Activated T-helper 1 cell treated with anti-CD3 and anti-CD28 coated beads, Interleukin-12 subunit alpha, Interleukin-12 subunit beta, Interleukin-2, Interleukin-4 antibody, amounts not matched to agents 30 ng/mL and 10 ng/mL and 1 ng/mL, durations not matched to agents 14 hours and 24 hours and 36 hours (primary cell): ENCODE measurements at places on chromosomes 3 and 15.

DNA sequence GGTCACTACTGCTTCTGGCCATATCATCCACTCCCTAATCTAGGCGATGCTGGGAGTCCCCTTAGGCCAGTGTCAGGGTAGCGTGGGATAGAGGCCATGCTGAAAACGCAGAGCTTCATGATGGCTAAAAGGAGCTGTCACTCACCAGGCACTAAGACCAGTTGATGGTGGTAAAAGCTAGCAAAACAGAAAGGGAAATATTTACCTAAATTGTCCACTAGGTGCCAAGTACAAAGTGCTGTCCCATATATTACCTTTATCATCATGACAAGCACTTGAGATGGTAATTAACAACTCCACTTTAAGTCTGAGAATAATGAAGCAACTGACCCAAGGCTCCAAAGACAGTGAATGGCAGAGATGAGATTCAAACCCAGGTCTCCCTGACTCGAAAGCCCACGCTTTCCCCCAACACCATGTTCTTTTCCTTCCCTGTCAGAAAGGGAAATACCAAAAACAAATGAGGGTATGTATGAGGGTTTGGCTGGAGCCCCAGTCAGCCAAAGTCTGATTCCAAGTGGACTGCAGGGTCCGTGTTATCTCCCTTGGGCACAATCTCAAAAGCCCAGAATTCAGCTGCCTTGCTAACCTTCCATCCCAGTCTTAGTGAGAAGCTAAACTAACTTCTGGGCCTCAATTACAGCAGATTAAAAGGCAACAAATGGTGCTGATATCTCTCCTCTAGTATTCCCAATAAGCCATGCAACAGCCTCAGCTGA lies 84.7 kb downstream of the RBPMS2 start:
- H3K4me3 ChIP-seq, result no peak overlapping the region
- DNase-seq, result no peak
- H3K36me3 ChIP-seq, result peaks cover 34% of the 10 kb centered on the region
- no peaks in the 10 kb centered on the region for H3K27me3 ChIP-seq

GRCh38 chr15:36954486-36954885 lies 145.9 kb downstream of the MEIS2 start:
- no peak overlapping the region for H3K4me3 ChIP-seq
- no peaks in the 10 kb centered on the region for H3K36me3 ChIP-seq
- no peak overlapping the region for H3K27ac ChIP-seq
- DNase-seq, result no peak
- no peaks in the 10 kb centered on the region for H3K27me3 ChIP-seq

DNA sequence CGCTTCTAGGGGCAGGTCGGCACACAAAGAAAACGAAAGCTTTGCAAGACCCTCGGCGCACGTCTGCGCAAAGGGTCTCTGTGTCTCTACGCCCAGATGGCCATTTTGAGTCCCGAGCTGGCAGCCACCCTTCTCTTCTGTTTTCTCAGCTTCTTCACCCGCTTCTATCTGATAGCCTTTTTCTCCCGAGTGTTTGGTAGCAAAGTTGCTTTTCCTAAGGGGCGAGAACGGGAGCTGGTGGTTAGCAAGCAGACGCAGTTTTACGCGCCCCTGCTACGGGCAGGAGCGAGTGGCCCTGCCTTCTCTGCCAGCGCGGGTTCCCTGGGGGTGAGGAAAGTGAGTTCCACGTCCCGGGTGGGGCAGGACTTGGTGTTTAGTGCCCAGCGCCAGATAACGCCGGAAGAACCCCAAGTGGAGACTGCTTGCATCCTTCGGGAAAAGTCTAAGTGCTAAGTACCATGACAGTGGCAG lies 2.9 kb upstream of the MKRN2 start:
- H3K36me3 ChIP-seq, result no peaks in the 10 kb centered on the region
- peaks cover 35% of the 10 kb centered on the region for H3K27me3 ChIP-seq
- no peak for DNase-seq
- H3K27ac ChIP-seq, result no peak overlapping the region

DNA sequence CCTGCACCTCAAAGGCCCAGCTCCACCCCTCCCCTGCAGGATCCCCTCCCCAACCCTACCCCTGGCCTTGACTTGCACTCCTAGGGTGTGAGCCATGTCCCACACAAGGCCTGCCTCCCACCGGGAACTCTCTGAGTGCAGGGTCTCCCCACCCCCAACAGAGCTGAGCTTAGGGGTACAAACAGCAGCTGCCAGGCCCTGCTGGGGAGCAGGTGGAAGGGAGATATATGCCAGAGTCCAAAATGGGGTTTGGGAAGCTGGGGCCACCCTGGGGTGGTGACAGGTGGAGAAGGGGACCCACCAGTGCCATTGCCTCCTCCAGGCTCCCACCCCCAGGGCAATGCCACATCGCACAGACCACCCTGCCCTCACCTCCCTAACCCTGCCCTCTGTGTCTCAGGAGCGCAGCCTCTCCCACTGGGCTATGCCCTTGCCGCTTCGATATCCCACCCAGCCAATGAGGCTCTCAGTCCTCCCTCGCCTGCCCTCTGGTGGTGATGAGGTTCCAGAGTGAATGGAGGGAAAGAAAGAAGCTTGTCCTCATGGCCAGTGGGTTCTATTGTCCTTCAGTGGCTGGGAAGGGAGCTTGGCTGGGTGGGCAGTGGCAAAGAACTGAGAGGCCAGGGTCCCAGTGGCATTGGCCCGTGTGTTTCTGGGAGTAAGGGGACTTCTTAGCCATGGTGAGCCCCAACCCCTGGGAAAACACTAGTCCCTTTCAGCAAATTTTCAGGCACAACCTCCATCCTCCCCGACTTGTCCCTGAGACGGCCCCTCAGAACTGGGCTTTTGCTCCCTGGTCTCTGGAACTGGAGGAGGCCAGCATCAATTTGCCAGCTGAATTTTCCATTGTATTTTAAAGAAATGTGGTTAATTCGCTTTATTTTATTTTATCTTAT lies 46.8 kb downstream of the CYP11A1 start:
- no peak overlapping the region for H3K4me3 ChIP-seq
- peaks cover 2% of the 10 kb centered on the region for H3K27me3 ChIP-seq
- H3K36me3 ChIP-seq, result no peaks in the 10 kb centered on the region

DNA sequence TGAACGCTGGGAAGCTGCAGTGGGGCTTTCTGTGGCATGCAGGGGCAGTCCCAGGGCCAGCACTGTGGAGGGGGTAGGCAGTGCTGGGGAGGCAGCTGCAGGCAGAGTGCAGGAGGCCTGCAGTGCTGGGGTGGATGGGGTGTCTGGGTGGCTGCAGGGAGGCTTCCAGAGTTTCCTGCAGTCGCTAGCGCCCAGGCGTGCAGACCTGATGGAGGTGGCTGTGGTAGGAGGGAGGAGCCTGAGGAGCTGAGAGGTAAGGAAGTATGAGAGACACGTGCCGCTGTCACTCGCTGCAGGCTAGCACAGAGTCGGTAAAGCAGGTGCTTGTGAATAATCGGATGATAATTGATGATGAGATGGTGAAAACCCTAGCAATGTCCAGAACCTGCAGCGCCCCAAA lies 16.3 kb downstream of the SYNM start:
- no peaks in the 10 kb centered on the region for H3K36me3 ChIP-seq
- no peak overlapping the region for H3K27ac ChIP-seq
- H3K27me3 ChIP-seq, result no peaks in the 10 kb centered on the region
- no peak overlapping the region for H3K4me3 ChIP-seq
- DNase-seq, result no peak

- no peaks in the 10 kb centered on the region for H3K36me3 ChIP-seq
- H3K4me1 ChIP-seq, result no peaks in the 10 kb centered on the region
- no peak overlapping the region for H3K27ac ChIP-seq
- DNase-seq, result no peak
Observed at GRCh38 chr3:173066044-173067004, 74.7 kb downstream of the SPATA16 start.

DNA sequence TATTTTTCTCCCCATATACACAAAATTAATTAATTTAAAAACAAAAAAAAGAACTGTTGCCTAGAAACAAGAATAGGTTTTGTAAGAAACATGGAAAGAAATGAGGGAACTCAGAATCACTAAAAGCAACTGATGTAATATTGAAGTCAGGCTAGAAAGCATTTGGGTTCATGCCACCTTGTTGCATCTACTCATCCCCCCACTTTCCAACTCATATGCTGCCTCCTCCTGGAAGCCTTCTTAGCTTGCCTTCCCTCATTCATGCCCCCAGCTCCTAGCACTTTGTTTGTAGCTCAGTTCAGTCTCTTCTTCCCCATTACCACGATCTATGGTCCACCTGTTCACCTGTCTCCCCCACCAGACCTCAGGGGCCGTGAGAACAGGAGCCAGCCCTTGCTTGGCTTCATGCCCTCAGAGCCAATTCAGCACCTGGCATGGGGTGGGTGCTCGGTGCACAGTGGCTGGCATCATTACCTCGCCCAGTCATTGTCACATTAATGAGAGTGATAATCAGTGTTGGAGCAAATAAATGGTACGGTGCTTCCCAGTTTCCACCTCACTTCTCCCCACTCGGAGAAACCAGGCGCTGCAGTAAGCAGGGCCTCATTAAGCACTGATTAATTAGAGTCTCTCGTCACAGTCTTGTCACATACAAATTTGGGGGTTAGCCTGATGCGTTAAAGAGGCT lies 62.4 kb upstream of the SLC6A1 start:
- DNase-seq, result no peak
- H3K36me3 ChIP-seq, result no peaks in the 10 kb centered on the region
- no peak overlapping the region for H3K27ac ChIP-seq
- no peak overlapping the region for H3K4me3 ChIP-seq
- H3K4me1 ChIP-seq, result no peaks in the 10 kb centered on the region

DNA sequence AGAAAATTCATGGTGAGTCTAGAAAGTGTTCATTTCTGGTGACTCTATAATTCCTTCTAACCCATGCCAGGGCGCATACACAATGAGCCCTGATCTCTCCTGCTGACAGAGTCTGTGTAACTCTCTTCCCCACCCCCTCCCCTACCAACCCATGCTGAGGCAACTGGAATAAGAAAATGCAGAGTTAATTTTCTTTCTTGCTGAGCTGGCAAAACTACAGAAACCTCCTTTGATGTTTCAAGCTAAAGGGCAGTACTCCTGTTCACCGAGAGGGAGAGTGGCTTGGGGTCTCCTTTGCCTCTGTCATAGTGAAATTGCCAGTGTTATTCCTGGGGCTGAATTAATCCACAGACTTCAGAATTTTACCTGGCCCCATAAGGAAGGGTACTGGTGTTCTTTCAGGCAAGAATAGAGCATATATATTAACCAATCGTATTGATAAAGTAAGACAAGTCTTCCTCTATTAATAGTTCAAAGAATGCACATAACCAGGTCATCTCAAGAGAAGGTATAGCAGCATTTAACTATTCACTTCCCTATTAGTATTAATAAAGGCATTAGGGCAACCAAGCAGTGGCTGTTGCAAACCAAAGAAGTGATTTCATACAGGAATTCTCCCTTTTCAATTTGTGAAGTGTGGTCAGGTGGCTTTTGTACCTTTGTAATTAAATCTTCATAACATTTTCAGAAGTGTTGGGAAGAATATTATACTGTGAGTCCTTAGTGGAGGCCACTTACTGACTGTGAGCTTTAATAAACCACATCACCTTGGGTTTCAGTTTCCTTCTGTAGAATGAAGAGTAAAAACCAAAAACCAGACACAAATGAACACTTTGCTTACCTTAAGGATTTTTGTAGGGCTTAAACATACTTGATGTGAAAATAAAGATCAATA lies 4.1 kb downstream of the GAP43 start:
- H3K27me3 ChIP-seq, result peaks cover 33% of the 10 kb centered on the region
- H3K4me1 ChIP-seq, result peaks cover 11% of the 10 kb centered on the region
- H3K27ac ChIP-seq, result no peak overlapping the region
- no peak overlapping the region for H3K4me3 ChIP-seq
- H3K36me3 ChIP-seq, result no peaks in the 10 kb centered on the region

- peaks cover 5% of the 10 kb centered on the region for H3K4me1 ChIP-seq
- no peak overlapping the region for H3K4me3 ChIP-seq
- H3K27me3 ChIP-seq, result peaks cover 43% of the 10 kb centered on the region
Observed at GRCh38 chr15:98581715-98582114, 66.6 kb upstream of the IGF1R start.

DNA sequence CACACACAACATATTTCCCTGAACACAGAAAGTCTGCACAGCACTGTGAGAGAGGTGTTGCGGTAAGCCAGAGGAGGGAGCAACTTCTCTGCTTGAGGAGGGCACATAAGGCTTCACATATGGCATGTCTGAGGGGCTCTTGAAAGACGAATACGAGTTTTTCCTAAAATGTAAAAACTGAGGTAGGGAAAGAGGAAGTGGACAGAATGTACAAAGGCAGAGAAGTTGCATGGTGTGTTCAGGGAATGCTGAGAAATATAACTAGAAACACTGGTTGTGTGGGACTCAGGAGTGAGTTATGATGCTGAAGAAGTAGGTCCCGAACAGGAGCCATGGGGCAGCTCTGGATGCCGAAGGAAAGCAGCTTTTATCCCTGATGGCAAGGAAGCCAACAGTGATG lies 22.8 kb upstream of the ATP8B4 start:
- H3K4me1 ChIP-seq, result peaks cover 74% of the 10 kb centered on the region
- peaks cover 40% of the 10 kb centered on the region for H3K36me3 ChIP-seq
- no peaks in the 10 kb centered on the region for H3K27me3 ChIP-seq

DNA sequence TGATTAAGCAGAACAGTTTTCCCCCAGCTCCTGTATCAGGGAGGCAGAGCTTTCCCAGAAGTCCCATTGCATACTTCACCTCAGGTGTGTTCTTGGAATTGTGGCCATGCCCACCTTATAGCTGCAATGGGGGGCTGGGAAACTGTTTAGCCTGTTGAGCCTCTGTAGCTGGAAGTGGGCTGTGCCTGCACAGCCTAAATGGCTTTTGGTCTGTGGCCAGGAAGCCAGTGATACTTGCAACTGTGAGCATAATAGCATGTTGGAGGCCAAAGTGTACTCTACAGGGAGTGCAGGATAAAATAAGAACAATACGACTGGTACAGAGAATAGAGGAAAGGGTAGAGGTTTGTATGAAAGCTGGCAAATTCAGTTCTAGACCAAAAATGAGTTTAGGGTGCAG lies 248.5 kb downstream of the PTPRG start:
- H3K27ac ChIP-seq, result no peak overlapping the region
- no peaks in the 10 kb centered on the region for H3K4me1 ChIP-seq
- H3K4me3 ChIP-seq, result no peak overlapping the region
- DNase-seq, result no peak
- no peaks in the 10 kb centered on the region for H3K36me3 ChIP-seq
- no peaks in the 10 kb centered on the region for H3K27me3 ChIP-seq

- H3K27ac ChIP-seq, result no peak overlapping the region
- no peaks in the 10 kb centered on the region for H3K36me3 ChIP-seq
- H3K4me3 ChIP-seq, result no peak overlapping the region
- H3K27me3 ChIP-seq, result peaks cover 2% of the 10 kb centered on the region
Observed at GRCh38 chr3:172030181-172030580, 9.2 kb upstream of the FNDC3B start.

DNA sequence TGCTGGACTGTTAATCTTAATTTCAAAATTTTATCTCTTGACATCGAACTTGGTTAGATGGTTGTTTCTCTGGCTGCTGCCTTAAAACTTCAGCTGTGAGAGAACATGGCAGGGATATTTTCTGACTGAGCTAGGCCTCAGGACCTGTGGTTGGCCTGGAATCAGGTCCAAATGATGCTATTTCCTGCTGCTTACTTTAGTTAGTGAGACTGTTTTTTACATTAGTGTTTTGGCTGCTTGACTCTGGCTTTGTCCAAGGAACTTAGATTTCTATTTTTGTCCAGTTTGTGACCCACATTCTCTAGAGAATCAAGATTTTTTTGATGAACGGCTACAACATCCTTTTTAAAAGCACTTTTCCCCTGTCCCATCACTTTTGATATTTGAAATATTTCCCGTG lies 497.9 kb upstream of the SGO1 start:
- DNase-seq, result no peak
